ENCODE measurements at places on chromosomes 2 and 18.

DNA sequence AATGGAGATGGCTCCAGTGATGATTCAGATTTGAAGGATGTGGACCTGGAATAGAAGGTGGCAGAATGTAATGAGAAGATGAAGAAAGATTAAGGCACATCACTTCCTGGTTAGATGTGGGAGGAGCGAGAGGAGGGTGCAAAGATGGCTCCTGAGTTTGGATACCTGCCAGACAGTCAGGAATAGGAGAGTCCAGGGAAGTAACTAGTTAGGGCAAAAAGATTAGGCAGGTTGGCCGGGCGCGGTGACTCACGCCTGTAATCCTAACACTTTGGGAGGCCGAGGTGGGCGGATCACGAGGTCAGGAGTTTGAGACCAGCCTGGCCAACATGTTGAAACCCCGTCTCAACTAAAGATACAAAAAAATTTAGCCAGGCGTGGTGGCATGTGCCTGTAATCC is 5.6 kb downstream of the C2orf74 start:
- no peak for DNase-seq

DNA sequence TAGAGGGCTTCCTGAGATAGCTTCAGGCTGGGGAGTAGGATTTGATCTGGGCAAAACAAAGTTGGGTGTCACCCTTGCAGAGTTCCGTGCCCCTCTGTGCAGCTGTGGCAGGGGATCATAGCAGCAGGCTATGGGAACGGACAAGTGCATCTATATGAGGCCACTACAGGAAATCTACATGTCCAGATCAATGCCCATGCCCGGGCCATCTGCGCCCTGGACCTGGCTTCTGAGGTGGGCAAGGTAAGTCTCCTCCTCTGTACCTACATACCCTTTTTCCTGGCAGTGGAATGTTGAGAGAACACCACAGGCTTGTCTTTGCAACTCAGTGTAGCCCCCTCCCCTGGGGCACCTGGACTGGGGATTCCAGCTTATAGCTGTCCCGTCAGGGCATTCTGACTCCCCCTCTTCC is 3.5 kb downstream of the WDR54 start:
- no peak for DNase-seq

GRCh38 chr2:2270808-2271415 is 60.2 kb downstream of the MYT1L start:
- DNase-seq: no peak

DNA sequence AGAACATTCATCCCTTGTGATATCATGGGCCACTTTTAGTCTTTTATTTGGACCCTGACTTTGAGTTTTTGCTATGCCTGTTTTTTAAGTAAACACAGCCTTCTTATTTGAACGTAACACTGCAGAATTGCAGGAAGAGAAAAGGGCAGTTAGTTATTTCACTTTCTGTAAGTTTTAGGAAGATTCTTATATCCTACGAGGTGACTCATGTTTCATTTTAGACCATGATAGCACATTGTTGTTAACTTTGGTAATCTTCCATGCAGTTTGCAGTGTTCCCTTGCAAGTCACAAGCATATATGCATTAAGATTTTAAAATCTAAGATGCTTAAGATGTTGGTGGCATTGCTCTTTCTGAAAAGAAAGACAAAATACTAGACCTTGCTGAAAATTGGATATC is 128.6 kb upstream of the EPC2 start:
- no peak for DNase-seq

- no peak for DNase-seq
Measured at GRCh38 chr2:43727634-43728014, 46.2 kb upstream of the DYNC2LI1 start.

All from esophagus squamous epithelium (tissue), 5 donors.